ENCODE measurements at places on chromosomes 2 and 18.
A peak's percentile ranks its signal among the peaks of the same experiment; 100 is the strongest.

DNA sequence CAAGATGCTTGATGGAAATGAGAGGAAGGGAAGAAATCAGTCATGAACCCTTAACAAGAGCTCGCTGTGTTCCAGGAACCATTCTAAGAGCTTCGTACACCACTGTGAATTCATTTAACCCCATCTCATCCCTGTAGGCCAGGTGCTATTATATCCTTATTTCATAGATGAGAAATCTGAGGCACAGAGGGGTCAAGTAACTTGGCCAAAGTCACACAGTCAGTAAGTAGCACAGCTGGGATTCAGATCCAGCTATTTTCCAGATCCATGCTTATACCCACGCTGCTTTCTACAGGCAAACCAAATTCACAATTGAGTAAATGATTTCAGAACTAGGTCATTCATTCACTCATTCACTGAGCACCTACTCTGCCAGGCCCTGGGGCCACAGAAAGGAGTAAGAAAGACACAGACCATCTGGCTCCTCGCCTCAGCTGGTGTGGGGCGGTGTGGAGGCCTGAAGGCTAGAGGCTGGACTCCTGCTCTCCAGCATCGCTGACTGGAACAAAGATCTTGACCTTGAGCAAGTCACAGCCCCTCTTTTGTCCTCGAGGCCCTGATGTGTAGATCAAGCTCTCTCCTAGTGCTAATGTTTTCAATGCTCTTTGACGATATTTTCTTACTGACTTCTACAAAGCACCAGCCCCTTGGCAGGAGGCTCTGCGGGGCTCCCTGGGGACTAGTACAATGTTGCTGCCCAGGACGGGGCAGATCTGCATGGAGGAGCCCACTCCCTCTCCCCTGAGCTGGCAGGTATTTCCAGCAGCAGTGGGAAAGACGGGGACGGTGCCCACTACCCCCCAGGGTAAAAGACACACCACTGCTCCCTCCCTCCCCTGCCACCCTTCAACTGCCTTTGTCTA is 26.5 kb downstream of the STEAP3 start:
- no peak for DNase-seq

DNA sequence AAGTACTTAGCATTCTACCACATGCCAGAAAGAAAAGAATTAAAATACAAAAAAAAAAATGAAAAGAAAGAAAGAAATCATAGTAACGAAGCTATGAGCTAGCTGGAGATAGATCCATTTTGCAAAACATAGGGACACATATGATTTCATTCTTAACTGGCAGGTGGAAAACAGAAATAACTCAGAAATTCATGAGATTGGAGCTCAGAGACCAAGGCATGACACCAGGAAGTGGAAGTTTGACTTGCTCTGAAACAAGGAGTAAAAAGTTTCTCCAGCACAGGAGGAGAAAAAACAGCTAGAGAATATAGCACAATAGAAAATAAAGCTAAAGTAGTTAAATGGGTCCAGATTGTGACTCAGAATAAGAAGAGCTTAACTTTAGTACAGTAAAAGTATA is 278.1 kb downstream of the ZEB2 start:
- DNase-seq = no peak

DNA sequence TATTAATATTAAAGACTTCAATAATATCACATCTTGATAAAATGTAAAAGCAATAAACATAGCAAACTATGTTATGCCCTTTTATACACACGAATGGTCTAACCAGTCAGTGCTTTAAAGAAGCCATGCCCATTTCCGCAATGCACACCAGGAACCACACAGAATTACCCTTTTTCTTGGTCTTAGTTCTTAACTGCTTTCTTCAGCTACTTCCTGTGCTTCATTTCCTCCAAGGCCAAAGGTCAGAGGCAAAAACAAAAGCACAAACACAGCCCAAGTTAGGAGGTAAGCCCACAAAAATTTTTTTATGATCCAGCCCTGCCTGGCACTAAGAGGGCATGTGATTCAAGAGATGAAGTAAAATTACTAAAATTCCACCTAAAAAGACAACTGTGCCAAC is 267.2 kb downstream of the FBXO15 start:
- no peak for DNase-seq

GRCh38 chr2:190553254-190553653 is 18.7 kb upstream of the NEMP2 start:
- DNase-seq = no peak

GRCh38 chr2:143499061-143499460 is 369.8 kb downstream of the ARHGAP15 start:
- no peak for DNase-seq

DNA sequence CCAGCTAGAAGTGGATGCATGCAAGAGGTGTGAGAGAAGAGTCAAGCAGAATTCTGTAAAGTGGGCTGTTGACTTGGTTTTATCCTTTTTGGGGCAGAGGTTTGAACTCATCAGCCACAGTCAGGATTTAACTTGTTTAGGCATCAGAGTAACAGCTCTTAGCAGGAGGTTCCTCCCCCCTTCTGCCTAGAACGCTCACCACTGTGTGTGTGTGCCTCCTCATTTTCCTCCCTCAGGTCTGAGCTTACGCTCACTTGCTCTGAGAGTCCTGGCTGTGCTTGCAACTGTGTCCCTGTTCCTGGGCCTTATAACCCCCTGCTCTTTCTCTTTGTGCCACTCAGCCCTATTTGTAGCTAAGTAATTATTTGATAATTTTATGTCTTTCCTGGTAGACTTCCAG is 167.9 kb downstream of the TMEM182 start:
- DNase-seq = no peak

- DNase-seq = no peak
These were observed 534.1 kb downstream of the CNTNAP5 start for GRCh38 chr2:124559236-124559635.

- DNase-seq = no peak
These were observed 134.1 kb upstream of the EPAS1 start for GRCh38 chr2:46163098-46163430.

DNA sequence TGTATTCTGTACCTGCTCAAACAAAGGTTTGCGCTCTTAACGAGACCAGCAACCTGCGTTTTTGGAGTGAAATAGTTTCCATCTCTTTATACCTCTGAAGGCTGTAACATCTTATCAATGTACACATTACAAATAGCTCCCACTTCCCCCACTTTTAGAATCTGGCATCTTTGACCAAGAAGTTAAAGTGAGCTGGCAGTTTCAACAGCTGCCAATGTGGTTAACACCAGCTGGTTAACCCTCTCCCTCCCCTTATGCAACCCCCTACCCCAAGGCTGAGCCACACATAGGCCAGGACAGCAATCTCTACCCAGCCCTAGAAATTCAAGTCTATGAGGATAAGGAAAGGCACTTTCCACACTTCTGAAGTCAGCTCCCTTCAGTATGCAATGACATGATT is 2.2 kb upstream of the SERTAD2 start:
- no peak for DNase-seq

- no peak for DNase-seq
These were observed 107.1 kb downstream of the CSRNP3 start for GRCh38 chr2:165576409-165577154.

GRCh38 chr2:232539298-232540231 is at the start of gene CHRNG:
Gene CHRNG (plus strand): TSS chr2:232539692. CDS start chr2:232539748, 56 bp downstream.
- DNase-seq = no peak

- DNase-seq = no peak
These were observed 83.7 kb upstream of the ZNF516 start for GRCh38 chr18:76578571-76579300.

DNA sequence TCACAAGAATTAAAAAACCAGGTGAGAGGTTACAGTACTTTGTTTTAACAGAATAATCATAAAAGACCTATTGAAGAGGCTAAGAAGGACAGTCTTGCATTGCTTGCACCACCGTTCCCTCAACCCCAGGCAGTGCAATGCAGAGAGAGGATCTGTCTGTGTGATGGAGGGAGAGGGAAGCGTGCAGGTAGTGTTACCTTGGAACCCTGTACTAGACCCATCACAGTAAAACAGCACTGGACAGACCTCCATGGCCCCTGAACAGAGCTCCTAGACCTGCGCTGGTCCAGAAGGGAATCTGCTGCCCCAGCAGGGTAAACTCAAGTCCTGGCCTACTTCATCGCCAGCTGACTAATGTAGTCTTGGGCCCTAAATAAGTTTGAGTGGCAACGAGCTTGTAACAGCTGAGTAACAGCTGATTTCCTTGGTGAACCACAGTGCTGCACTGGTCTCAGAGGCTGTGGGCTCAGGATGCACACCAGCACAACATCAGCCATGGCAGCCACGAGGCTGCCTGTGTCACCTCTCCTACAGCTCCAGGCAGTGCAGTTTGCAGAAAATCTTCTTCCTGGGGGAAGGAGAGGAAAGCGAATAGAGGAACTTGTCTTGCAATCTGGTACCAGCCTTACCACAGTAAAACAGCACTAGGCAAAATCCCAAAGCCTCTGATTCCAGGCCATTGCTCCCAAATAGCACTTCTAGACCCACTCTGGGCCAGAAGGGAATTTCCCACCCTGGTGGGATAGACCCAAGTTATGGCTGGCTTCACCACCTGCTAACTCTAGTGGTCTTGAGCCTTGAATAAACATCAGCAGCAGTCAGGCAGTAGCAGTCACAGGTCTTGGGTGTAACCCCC is 417.2 kb downstream of the CDH7 start:
- no peak for DNase-seq

GRCh38 chr18:55353806-55354205 is 234.2 kb downstream of the TCF4 start:
- DNase-seq = no peak

GRCh38 chr2:37387148-37387835 is 42.9 kb downstream of the QPCT start:
- no peak for DNase-seq

DNA sequence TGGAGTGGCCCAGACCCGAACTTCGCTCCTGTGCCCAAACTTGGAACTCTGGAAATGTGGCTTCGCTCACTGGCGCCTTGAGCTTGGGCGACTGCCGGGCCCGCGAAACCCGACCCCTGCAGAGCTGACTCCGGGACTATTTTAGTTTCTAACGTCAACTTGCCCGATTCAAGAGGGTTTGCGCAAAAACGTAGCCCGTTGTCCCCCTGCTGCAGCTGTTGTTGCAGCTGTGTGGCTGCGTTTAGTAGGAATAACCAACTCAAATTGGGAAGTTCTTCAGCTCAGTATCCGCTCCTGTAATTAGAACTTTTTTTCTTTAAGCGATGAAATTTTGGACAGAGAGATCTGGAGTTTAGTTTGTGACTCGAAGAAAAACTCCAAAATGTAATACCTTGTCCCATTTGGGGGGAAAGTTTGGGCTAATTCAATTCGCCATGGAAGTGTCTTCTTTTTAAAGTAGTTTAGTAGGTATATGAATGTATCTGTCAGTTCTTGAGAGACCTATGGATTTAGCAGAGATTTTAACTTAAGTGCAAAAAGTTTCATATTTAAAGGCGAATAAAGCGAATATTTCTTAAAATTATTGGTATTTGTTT is 559 bp downstream of the MYL12A start:
- DNase-seq = no peak

GRCh38 chr2:158004126-158004764 is 97.4 kb upstream of the UPP2 start:
- no peak for DNase-seq

GRCh38 chr2:106358521-106358920 is 109.7 kb downstream of the RGPD3 start:
- no peak for DNase-seq

DNA sequence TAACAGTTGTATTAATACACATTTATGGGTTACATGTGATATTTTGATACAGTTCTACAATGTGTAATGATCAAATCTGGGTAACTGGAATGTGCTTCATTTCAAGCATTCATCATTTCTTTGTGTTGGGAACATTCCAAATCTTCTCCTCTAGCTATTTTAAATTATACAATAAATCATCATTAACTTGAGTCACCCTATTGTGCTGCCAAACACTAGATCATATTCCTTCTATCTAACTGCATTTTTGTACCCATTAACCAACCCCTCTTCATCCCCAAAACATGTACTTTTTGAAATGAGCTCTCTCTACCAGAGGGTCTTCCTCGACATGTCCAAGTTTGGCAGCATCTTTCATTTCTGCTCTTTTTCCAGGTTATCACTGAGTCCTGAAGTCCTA is 81.1 kb upstream of the TTC39C start:
- DNase-seq = no peak

DNA sequence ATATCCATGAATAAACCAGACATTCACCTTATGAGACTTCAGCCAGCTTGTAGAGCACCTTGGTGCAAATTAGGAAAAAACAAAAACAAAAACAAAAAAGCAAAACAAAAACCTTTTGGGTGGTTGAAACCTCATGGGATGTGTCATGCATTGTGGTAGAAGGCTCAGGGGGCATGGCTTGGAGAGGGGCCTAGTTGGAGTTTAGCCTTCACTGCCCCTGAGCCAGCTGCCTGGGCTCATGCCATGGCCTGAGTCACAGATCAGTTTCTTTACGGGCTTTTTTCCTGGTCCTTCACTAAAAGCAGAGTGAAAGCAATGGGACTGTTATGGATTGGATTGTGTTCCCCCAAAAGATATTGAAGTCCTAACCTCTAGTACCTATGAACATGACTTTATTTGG is 22.0 kb upstream of the DAPL1 start:
- no peak for DNase-seq

- DNase-seq = no peak
These were observed 1098.9 kb upstream of the CHAC2 start for GRCh38 chr2:52668724-52669123.

DNA sequence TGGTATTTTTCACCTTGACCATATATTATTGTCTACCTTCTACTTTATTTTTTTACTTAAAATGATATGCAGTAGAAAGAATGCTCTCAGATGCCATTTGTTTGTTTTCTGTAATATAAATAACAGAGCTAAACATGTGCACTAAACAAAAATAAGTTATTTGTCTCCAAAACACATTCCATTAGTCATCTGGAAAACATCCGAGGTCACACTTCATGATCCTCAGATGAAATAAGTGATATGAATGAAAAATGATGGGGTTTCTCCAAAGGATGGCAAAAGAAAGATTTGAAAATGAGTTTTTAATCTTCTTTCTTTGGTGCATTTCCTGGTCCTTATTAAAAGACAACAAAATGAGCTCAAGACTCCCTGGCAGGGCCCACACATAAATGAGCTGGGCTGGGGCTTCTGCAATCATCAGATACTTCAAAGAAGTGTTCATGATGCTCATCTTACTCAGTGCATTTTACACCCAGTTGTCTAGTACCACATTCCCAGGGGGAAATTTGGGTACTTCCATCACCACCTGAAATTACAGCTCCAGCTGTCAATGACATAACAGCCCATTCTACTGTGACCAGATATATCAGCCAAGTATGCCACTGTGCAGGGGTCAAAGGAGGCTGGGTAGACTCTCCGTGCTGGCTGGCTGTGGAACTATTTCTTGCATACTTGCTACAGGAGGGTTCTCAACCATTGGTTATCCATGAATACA is 283.5 kb downstream of the PID1 start:
- DNase-seq = no peak

GRCh38 chr2:38294597-38294996 is 82.5 kb downstream of the ATL2 start:
- DNase-seq = no peak

- no peak for DNase-seq
These were observed 395.6 kb upstream of the HS6ST1 start for GRCh38 chr2:128714285-128714684.

GRCh38 chr2:99559075-99559662 is 69.4 kb upstream of the REV1 start:
- peak; percentile 67 for DNase-seq

GRCh38 chr2:46290078-46290477 is 7.1 kb upstream of the EPAS1 start:
- DNase-seq = no peak

GRCh38 chr2:48444404-48444803 is 85.5 kb upstream of the STON1 start:
- DNase-seq = no peak

- no peak for DNase-seq
These were observed 2.3 kb downstream of the LHCGR start for GRCh38 chr2:48753228-48753627.

GRCh38 chr2:128793404-128793803 is 474.7 kb upstream of the HS6ST1 start:
- no peak for DNase-seq

Data from activated CD8-positive, alpha-beta memory T cell treated with anti-CD3 and anti-CD28 coated beads for 4 hours (primary cell).